Fibroblast of the aortic adventitia (primary cell): ENCODE measurements at places on chromosomes 7 and 10. TPM values are rescaled to one million over a fixed set of nuclear protein-coding genes. Genes with fewer than 3 reads are reported as not detected.

Gene CSTF2T
- 19.1 and 29.1 TPM in 2 replicates for total RNA-seq

Gene WAPL
- 40.9 and 149 TPM in 2 replicates for total RNA-seq

Gene CTTNBP2
- total RNA-seq = 3.9 and 11.9 TPM in 2 replicates

Gene LIPN
- not detected in 2 replicates for total RNA-seq

Gene SPDYE2
- total RNA-seq = 0.16 TPM in 1 of 2 replicates, not detected in the other

Gene FXYD4
- total RNA-seq = not detected in 2 replicates

Gene MKX
- total RNA-seq = 0.25 and 0.27 TPM in 2 replicates

Gene ANKMY2
- total RNA-seq = 24.9 and 30.2 TPM in 2 replicates

Gene CUEDC2
- total RNA-seq = 40.9 and 61.4 TPM in 2 replicates

Gene BLNK
- total RNA-seq = not detected in 2 replicates

Gene CYP3A7
- 0.74 TPM in 1 of 2 replicates, not detected in the other for total RNA-seq

Gene JAKMIP3
- total RNA-seq = 0.09 and 1.1 TPM in 2 replicates

Gene NPSR1
- total RNA-seq = not detected in 2 replicates

Gene HOXA11
- total RNA-seq = not detected in 2 replicates

Gene EBF3
- total RNA-seq = 5.2 and 14.7 TPM in 2 replicates

Gene STEAP4
- 1.8 and 2.1 TPM in 2 replicates for total RNA-seq

Gene LRRC4
- total RNA-seq = 0.27 TPM in 1 of 2 replicates, not detected in the other

Gene ZNF33A
- total RNA-seq = 19.3 and 21.4 TPM in 2 replicates

Gene NCAPG2
- 8.9 and 35.0 TPM in 2 replicates for total RNA-seq

Gene TSPAN33
- not detected in 2 replicates for total RNA-seq
